ENCODE measurements at places on chromosomes 7 and 10. TPM values are rescaled to one million over a fixed set of nuclear protein-coding genes. Genes with fewer than 3 reads are reported as not detected.

The NCF1 gene
- total RNA-seq = not detected

The COBL gene
- 0.06 TPM for total RNA-seq

The EN2 gene
- 0.37 TPM for total RNA-seq

The SCIN gene
- total RNA-seq = not detected

The CALML3 gene
- not detected for total RNA-seq

The PTPN20 gene
- 4.5 TPM for total RNA-seq

The INSYN2A gene
- total RNA-seq = not detected

The SNX8 gene
- 14.3 TPM for total RNA-seq

The PLAC9 gene
- 116 TPM for total RNA-seq

The LBX1 gene
- total RNA-seq = not detected

The GRID1 gene
- total RNA-seq = 0.12 TPM

The ZNF511 gene
- total RNA-seq = 14.3 TPM

The NRF1 gene
- total RNA-seq = 10.6 TPM

The PAXIP1 gene
- 7.1 TPM for total RNA-seq

The CTTNBP2 gene
- total RNA-seq = 0.15 TPM

The AKR1C2 gene
- 144 TPM for total RNA-seq

The ASB4 gene
- not detected for total RNA-seq

The SPDYE5 gene
- total RNA-seq = not detected

The GPR85 gene
- 0.39 TPM for total RNA-seq

The GPR15LG gene
- total RNA-seq = not detected

The TEX47 gene
- total RNA-seq = not detected

All from cardiac ventricle fibroblast (primary cell).